ENCODE measurements at places on chromosomes 11 and 22.
A peak's percentile ranks its signal among the peaks of the same experiment; 100 is the strongest.

GRCh38 chr22:49962012-49962750, 1.6 kb downstream of the PIM3 start:
- DNase-seq = peak; percentile 90

GRCh38 chr11:3942956-3943497, 87.6 kb downstream of the STIM1 start:
- DNase-seq = no peak

DNA sequence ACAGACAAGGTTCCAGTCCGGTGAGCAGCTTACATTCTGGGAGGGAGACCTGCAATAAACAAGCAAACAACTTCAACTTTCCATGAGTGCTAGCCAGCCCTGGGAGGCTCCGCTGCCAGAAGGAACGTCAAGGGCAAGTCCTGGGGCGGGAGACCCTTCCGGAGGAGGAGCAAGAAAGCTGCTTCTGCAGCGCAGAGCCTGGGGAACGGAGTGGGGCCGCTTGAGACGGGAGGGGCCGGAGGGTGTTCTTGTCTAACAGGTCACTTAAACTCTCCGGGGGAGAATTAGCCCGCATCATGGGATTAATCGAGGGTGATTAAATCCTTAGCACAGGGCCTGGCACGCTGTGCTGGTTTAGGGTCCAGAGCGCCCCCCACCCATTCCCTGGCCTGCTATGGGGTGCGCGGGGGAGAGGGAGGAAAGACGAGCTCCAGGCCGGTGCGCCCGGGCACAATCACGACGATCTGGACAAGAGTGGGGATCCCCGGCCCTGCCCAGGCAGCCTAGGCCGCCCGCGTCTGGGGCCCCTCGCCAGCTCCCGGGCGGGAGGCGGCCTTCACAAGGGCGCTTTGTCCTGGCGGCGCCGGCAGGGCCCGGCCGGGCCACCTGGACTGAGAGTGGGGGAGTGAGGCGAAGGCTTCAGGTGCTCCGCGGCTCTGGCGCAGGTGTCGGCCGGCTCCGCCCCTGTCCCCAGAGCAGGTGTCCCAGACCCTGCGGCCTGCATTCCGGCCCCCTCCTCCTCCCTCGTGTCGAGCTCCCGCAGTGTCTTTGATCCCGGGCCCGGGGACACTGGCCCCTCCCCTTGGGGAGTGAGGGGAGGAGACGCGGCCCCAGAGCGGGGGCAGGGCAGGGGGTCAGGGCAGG, 663 bp upstream of the LARGE2 start:
- no peak for DNase-seq

DNA sequence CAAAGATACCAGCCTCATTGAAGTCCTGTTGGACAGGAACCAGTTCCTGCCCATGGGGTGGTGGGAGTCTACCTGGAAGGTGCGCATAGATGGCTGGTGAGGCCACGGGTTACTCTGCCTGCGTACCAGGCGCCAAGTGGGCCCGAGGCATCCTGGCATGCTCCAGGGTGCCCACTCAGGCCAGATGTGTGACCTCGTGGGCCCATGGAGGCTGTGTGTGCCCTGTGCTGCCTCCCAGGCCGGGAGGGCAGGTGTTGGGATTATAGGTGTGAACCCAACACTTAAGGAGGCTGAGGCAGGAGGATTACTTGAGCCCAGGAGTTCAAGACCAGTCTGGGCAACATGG, 23.1 kb downstream of the TANGO2 start:
- DNase-seq = no peak

DNA sequence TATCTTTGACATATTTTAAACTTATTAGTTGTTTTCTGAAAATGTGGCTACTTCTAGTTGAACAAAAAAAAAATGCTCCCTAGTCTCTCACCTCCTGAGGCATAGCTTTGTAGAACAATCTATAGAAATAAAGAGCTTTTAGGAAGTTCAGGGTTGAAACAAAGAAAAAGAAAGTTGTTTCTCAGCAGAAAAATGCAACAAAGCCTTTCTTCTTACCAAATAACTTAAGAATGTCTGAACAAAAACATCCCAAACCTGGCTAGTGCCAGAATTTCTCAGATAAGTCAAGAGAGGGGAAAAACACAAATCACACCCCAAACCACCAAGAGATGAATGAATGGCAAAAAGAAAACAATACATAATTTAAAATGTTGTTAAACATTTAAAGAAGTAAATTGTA, 114.1 kb downstream of the MAML2 start:
- DNase-seq = no peak

DNA sequence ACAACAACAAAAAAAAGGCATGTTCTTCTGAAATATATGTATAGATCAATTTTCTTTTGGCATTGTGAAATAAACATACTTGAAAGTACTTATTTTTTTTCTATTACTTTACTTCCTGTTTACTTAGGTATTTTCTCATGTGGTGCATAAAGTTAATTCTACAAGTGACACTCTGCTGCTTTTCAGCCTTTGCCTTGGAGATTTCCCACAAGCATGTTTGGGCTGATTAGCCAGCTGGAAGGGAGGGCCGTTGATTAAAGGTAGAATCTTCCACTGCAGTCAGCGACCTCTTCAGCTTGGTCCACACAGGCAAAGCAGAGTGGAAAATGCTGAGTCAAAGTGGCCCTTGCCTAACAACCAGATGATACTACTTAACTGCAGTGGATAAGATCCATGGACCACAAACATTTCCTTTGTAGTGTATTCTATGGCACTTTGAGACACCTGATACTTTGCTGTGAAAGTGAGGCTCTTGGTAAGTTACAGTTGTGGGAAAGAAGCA, 176.0 kb downstream of the ARHGAP42 start:
- DNase-seq = no peak

Measured in activated T-cell treated with anti-CD3 and anti-CD28 coated beads, Interleukin-2, amount 50 U/mL, for 72 hours (primary cell).